Left colon (tissue), 2 donors: ENCODE measurements at places on chromosomes 6 and 20. TPM values are rescaled to one million over a fixed set of nuclear protein-coding genes. Genes with fewer than 3 reads are reported as not detected.

The ZNF165 gene
- total RNA-seq, result 4.6 TPM

The PI16 gene
- total RNA-seq, result 2.0 TPM

The CPXM1 gene
- total RNA-seq, result 0.24 TPM

The BCLAF1 gene
- 115 TPM for total RNA-seq

The SRSF6 gene
- 116 TPM for total RNA-seq

The SLC22A7 gene
- not detected for total RNA-seq

The ADGRF5 gene
- total RNA-seq, result 3.8 TPM

The RAB44 gene
- total RNA-seq, result 0.42 TPM

The SLCO4A1 gene
- total RNA-seq, result 15.0 TPM

The RCAN2 gene
- 9.8 TPM for total RNA-seq

The R3HDML gene
- total RNA-seq, result not detected

The HLA-DQA2 gene
- not detected for total RNA-seq

The MRPL14 gene
- 63.1 TPM for total RNA-seq

DNA sequence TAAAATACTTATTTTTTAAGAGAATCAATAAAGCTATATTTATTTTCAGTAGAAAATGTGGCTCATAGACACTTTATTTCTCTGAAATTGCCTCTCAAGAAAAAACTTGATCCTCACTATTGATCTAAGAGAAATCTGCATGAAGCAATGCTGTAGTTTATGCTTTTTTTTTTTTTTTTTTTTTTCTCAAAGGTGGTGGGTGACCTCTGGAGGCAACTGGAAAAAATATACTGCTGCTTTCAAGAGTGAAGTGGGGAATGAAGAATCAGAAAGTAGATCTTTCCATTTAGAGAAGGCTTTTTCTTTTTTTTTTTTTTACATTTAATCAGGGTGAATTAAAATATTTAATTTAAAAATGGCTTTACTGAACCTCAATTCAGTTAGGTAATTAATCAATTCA is 169.3 kb downstream of the SLC16A10 start:
- DNase-seq, result no peak

GRCh38 chr20:34110745-34111641 is 1.1 kb downstream of the EIF2S2 start:
- no peak for DNase-seq

DNA sequence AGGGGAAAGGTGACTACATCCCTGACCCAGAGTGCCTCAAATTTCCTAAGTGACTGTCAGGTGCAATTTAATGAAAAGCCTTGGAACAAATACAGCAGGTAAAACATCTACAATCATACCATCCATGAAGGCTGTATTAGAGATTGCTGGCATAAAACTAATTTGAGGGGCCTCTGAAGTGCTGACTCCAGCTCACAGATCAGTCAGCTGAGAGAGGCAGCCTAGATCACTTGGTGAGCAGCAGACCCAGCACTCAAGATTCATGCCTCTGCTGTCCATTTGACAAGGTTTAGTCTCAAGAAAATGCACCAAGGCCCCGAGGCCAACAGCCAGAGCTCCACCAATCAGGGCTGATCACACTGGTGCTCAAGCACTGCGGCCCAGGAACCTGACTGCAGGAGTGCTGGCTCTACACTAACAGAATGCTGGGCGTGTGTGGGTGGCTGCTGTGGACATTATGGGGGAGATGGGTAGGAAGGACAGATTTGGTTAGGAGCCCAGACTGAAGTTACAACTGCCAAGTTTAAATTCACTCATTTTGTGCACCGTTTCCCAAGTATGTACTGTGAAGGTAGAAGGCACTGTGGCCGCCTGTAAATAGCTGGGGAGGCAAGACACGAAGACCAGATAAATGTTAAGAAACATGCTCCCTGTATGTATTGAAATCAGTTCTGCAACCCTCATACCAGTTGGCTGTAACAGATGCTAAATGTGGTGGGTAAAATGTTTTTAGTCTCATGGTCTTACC is 28.2 kb downstream of the SNX5 start:
- DNase-seq, result no peak

DNA sequence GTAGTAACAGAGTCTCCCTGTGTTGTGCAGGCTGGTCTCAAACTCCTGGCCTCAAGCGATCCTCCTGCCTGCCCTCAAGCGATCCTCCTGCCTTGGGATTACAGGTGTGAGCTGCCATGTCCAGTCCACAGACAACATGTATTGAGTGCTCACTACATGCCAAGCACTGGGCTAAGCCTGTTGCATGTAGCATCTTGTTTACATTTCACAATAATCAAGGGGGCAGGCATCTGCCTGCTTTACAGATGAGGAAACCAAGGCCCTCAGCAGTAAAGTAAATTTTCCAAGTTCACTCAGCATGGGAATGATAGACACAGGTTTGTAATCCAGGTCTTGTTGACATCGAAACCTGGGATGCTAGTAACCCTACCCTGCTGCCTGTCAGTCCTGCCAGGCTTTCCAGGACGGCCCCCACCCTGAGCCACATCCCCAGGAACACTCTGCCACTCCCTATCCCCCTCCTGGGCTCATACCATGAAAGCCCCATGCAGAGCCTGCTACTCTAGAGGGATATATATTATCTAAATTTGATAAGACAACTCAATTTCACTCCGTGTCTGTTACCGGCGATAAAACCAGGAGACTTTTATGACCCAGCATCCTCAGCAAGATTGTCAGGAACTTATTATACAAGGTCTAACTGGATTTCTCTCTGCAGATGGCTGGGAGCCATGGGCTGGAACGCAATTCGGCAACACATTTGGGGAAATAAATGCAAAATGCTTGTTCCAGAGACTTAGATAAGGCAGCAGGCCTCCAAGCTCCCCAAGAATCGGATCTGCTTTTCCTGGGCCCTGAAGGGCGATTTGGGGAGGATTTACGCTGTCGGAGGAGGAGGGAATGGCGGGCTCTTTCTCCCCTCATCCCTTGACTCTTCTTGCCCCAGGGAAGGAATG is 30.4 kb downstream of the CD40 start:
- no peak for DNase-seq

DNA sequence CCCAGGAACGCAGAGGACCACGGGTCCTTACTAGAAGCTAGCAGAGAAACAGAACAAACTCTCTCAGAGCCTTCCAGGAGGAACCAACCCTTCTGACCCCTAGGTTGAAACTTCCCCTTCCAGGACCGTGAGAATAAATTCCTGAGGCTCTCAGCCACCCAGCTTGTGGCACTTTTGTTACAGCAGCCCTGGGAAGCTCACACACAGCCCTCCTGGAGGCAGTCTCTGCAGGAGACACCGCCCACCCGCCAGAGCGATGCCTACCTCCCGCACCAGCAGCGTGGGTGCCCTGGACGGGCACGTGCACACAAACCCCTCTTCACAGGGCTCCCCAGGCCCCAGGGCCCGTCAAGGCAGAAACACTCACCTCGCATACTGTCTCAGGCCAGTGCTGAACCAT is 4.2 kb downstream of the RNASET2 start:
- no peak for DNase-seq

- DNase-seq, result no peak
These were observed 188.4 kb upstream of the SULF2 start for GRCh38 chr20:47973519-47974233.

DNA sequence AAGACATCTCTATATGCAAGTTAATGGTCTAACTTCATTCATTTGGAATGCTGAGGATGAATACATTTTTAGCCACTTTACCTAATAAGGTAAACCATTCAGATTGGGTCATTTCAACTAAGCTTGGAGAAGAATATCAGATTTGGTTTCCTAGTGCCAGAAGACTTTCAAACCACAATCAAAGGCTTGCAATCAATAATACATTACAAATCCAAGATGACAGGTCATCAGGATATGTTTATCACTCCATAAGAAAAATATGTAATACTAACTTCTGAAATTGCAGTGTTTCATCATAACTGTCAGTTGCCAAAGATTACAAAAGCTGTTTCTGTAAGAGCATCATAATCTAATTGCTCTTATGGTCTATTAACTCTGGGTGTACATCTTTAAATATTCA is 654.0 kb downstream of the COL12A1 start:
- DNase-seq, result no peak

DNA sequence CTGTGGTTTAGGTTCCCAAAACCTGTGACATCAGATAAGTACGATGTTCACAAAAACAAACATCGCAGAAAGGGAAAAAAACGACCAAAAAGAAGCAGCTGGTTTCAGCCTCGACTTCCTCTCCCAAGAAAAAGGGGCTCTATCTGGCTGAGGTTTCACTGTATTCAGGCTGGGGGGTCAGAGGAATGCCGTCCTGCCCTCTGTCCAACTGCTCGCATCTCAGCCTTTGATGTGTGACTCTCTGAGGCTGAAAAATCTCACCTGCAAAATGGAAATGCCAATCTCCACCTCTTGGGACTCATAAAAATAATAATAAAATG is 123.6 kb upstream of the PTPN1 start:
- no peak for DNase-seq

- DNase-seq, result no peak
These were observed 192.2 kb upstream of the FAM83B start for GRCh38 chr6:54654381-54654780.

GRCh38 chr20:20752712-20753111 is 40.3 kb upstream of the RALGAPA2 start:
- DNase-seq, result no peak

DNA sequence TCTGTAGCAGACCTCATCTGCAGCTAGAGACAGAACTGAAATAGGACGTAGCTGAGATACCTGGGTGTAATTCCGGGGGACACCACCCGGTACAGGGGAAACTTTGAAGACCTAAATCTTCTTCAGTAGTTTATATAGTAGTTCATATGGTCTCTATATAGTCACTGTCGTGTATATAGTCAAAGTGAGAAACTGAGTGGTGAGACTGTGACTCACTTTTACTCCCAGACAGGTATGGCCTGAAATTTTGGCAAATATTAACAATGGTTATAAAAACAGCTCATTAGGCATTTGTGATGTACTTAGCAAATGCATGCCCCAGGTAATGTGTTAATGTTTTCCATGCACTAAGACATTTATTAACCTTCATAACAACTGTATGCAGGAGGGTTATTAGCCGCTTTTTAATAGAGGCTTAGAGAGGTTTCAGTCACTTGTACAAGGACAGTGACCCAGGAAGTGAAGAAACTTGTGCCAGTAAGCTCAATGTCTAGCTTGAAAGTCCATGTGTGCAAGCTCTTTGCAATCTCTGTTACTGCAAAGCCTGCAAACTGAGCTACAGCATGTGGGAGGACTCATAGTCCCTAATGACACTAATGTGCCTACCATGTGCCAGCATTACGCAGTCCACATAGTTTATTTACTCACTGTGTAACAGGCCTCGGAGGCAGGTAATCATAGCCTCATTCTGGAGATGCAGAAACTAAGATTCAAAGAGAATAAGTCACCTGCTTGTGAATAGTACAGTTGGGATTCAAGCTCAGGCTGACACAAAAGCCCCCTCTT is 165.4 kb upstream of the CHD6 start:
- no peak for DNase-seq

GRCh38 chr6:31128093-31128676 is 7.9 kb upstream of the CDSN start:
- DNase-seq, result peak; percentile 60

- DNase-seq, result no peak
These were observed 17.8 kb upstream of the FKBP5 start for GRCh38 chr6:35706468-35706867.

- no peak for DNase-seq
These were observed 40.5 kb downstream of the HLA-F start for GRCh38 chr6:29763491-29764289.

DNA sequence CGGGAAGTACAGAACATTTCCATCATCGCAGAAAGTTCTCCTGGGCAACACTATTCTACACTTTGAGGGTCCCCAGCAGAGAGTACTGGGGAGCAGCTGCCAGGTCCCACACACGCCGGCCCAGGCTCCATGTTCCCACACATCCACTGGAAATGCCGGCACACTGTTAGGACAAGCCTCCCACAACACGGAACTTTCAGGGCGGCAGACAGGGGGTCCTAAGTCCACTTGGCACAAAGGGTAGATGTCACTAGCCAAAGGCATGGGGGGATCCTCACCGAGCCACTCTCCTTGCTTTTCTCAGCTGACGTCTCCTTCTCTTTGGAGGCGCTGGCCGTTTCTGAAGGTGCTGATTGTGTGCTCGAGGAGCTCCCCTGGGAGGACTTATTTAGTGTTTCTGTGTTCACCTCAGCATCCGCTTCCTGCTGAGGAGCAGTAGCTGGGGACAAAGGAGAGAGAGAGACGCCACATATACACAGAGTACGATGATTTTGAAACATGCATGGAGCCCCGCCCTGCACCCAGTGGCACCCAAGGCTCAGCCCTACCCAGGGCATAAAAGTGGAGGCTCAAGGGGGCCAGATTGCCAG is 135.4 kb downstream of the ZMYND8 start:
- no peak for DNase-seq

DNA sequence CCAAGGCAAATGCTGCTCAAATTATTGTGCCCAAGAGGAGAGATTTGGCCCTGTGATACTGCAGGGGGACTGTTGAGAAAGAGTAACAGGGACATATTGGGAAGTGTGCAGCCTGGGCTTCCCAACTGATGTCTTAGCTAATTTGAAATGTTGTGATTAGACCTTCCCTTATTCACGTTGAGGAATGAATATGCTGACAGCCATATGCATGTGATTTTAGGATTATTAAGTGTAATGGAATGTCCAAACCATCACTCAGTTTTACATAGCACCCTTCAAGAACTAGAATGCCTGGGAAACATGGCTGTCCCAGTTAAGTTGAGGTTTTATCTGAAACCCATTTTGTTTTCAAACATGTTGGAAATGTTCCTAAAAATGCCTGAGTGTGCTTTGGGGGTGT is 81.4 kb downstream of the CARMIL1 start:
- no peak for DNase-seq

DNA sequence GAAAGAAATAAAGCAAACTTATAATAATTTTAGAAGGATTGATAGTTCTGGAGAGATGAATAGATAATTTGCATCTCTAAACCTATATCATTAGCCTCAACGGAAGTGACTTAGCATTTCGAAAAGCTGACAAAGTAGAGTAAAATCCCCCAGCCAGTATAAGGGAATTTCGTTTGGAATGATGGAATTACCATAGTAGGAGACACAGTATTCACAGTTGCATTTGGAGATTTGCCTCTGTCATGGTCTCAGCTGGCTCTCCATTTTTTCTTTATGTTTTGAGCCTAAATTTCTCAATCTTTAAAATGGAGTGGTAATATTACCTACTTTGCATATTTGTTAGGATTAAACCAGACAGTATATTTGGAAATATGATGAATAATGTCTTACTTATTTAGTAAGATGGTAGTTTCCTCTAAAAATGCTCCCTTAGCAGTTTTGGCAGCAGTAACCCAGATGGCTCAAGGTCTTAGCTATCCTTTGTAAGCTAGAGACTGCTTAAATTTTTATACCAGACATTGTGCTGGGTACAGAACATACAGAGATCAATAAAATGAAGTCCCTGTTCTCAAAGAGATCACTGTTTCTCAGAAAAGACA is 58.2 kb downstream of the SMAP1 start:
- DNase-seq, result no peak
